ENCODE measurements at places on chromosomes 7 and 10.

DNA sequence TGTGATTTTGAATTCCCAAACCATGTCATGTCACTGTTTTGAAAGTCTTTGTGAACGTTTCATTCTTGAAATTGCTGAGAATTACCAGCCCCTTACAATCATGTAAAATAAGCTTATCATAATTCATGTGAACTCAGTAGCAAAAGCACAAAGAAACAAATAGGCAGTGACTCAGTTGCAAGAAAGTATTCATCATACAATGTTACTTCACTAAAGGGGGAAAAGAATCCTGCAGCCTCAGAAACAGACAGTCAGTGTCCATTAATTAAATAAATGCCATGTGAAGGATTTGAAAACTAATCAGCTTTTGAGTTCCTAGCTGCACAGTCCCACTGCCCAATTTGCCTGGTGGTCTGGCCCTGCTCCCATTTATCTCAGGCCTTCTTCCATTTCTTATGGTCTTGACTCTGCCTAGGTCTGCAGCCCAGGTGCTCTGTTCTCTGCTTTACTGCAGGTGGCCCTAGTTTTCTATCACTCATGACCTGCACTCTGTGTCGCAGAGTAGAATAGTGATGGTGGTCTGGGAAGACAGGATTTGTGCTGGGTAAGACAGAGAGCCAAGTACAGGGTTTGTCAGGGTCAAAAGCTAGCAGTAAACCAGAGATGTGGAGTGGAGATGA lies 99.7 kb downstream of the PLCE1 start:
- no peak for DNase-seq

- peak; percentile 93 for DNase-seq
Measured at GRCh38 chr10:110460111-110460809, 37.4 kb upstream of the DUSP5 start.

- DNase-seq, result no peak
Measured at GRCh38 chr7:92403760-92404074, 43.6 kb upstream of the GATAD1 start.

GRCh38 chr7:122746948-122747347 lies 44.2 kb upstream of the RNF148 start:
- no peak for DNase-seq

GRCh38 chr10:88881320-88881719 lies 1.3 kb downstream of the STAMBPL1 start:
- DNase-seq, result peak; percentile 32

GRCh38 chr10:44376472-44377099 lies 8.3 kb downstream of the CXCL12 start:
- DNase-seq, result no peak

- DNase-seq, result no peak
Measured at GRCh38 chr10:66204838-66205237, 721.0 kb upstream of the LRRTM3 start.

DNA sequence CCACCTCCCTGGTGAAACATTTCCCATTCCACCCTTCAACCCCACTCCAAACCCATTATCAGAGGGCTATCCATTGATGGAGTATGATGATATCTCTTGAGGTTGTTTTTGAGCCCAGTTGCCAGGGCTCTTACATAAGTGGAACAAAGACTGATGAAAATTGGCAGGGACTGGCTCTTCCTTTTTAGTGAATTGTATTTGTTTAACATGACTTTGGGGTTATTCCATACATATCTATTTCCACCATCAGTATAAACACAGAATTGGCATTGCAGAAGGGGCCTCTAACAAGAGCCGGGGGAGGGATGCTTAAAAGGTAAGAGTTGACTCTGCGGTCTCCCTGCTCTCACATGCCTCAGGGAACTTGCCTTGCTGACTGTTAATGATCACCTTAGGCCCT lies 28.9 kb downstream of the FZD1 start:
- peak; percentile 28 for DNase-seq

- no peak for DNase-seq
Measured at GRCh38 chr7:142445019-142445686, 187.3 kb upstream of the PRSS58 start.

- DNase-seq, result no peak
Measured at GRCh38 chr7:137682596-137682995, 164.2 kb downstream of the DGKI start.

All from DMS53 (cell line).